Natural killer cell (primary cell): ENCODE measurements at places on chromosomes 2 and 18.

- no peaks in the 10 kb centered on the region for H3K27me3 ChIP-seq
- peaks cover 80% of the 10 kb centered on the region for H3K4me1 ChIP-seq
- H3K4me3 ChIP-seq = no peak overlapping the region
- H3K27ac ChIP-seq = peak overlapping the region; percentile 60
Measured at GRCh38 chr2:16653083-16653375, 12.6 kb downstream of the CYRIA start.

- peaks cover 3% of the 10 kb centered on the region for H3K27me3 ChIP-seq
- DNase-seq = peak; percentile 36
- peak overlapping the region; percentile 56 for H3K4me3 ChIP-seq
- H3K36me3 ChIP-seq = no peaks in the 10 kb centered on the region
- H3K4me1 ChIP-seq = peaks cover 56% of the 10 kb centered on the region
- H3K27ac ChIP-seq = peak overlapping the region; percentile 49
Measured at GRCh38 chr2:10120877-10121574, 1.5 kb upstream of the RRM2 start.

GRCh38 chr2:217386041-217386440 lies 526.2 kb upstream of the TNP1 start:
- no peaks in the 10 kb centered on the region for H3K27me3 ChIP-seq
- no peak overlapping the region for H3K27ac ChIP-seq
- H3K36me3 ChIP-seq = no peaks in the 10 kb centered on the region
- DNase-seq = no peak
- H3K4me3 ChIP-seq = no peak overlapping the region

GRCh38 chr2:41329040-41329439 lies 718.8 kb upstream of the PKDCC start:
- DNase-seq = no peak
- H3K4me1 ChIP-seq = no peaks in the 10 kb centered on the region
- H3K27ac ChIP-seq = no peak overlapping the region

DNA sequence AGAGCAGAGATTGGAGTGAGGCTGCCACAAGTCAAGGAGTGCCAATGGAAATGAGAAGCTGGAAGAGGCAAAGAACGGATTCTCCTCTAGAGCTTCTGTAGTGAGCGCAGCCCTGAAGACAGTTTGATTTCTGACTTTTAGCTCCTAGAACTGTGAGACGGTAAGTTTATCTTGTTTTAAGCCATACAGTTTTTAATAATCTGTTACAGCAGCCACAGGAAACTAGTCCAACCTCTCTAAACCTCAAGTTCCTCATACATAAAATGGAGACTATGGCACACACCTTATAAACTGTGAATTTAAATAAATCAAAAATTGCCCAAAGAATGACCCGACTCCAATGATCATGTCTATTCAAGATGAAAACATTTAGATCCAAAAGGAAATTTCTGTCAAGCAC lies 596.5 kb downstream of the BCL11A start:
- DNase-seq = no peak
- no peaks in the 10 kb centered on the region for H3K4me1 ChIP-seq
- H3K36me3 ChIP-seq = no peaks in the 10 kb centered on the region
- no peaks in the 10 kb centered on the region for H3K27me3 ChIP-seq

DNA sequence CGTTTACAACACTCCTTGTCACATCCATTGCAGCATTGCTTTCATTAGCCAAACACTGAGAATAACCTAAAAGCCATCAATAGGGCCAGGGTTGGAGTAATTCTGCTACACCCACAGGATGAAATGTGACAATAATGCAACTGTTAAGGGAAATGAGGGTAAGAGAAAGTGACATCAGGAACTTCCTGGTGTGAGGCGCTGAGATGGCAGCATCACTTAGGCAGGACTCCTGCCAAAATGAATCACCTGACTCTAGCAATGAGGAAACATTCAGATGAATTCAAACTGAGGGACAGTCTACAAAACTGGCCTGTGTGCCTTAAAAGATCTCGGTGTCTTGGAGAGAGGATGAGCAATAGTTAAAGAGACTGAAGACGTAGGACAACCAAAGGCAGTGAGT lies 115.6 kb upstream of the AGAP1 start:
- no peaks in the 10 kb centered on the region for H3K36me3 ChIP-seq
- H3K4me3 ChIP-seq = no peak overlapping the region
- H3K27ac ChIP-seq = no peak overlapping the region
- no peaks in the 10 kb centered on the region for H3K27me3 ChIP-seq
- H3K4me1 ChIP-seq = no peaks in the 10 kb centered on the region

GRCh38 chr2:240644859-240645301 lies 19.6 kb downstream of the GPR35 start:
- H3K4me1 ChIP-seq = peaks cover 6% of the 10 kb centered on the region
- DNase-seq = no peak
- H3K27me3 ChIP-seq = no peaks in the 10 kb centered on the region
- no peaks in the 10 kb centered on the region for H3K36me3 ChIP-seq
- no peak overlapping the region for H3K27ac ChIP-seq

- no peak overlapping the region for H3K27ac ChIP-seq
- no peaks in the 10 kb centered on the region for H3K27me3 ChIP-seq
- no peak for DNase-seq
Measured at GRCh38 chr2:165776013-165776412, 18.0 kb downstream of the GALNT3 start.

- no peaks in the 10 kb centered on the region for H3K36me3 ChIP-seq
- no peak overlapping the region for H3K27ac ChIP-seq
- DNase-seq = no peak
- H3K27me3 ChIP-seq = no peaks in the 10 kb centered on the region
- H3K4me1 ChIP-seq = peaks cover 17% of the 10 kb centered on the region
Measured at GRCh38 chr2:96409081-96409819, 73.7 kb downstream of the NCAPH start.

DNA sequence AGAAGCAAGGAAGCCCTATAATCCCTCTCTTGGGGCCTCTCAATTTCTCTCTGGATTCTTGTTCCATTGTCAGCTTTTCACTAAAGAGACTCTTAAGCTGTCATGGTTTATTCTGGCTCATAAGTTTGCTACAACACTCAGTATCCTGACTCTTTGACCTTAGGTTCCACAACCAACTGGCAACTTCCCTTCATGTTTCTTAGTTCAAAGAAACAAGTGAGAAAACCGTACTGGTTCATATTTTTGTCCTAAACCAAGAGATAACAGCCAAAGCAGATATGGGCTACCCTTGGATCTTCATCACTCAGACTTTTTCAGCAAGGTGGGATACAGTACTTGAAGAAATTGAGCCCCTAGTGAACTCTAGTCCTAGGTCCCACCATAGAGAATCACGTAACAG lies 109.9 kb upstream of the CRIM1 start:
- peak overlapping the region; percentile 44 for H3K27ac ChIP-seq
- H3K27me3 ChIP-seq = no peaks in the 10 kb centered on the region
- H3K4me1 ChIP-seq = peaks cover 38% of the 10 kb centered on the region
- H3K4me3 ChIP-seq = no peak overlapping the region

- no peaks in the 10 kb centered on the region for H3K4me1 ChIP-seq
- DNase-seq = no peak
- H3K4me3 ChIP-seq = no peak overlapping the region
- H3K36me3 ChIP-seq = no peaks in the 10 kb centered on the region
- no peak overlapping the region for H3K27ac ChIP-seq
Measured at GRCh38 chr2:19031642-19032041, 326.8 kb downstream of the OSR1 start.

DNA sequence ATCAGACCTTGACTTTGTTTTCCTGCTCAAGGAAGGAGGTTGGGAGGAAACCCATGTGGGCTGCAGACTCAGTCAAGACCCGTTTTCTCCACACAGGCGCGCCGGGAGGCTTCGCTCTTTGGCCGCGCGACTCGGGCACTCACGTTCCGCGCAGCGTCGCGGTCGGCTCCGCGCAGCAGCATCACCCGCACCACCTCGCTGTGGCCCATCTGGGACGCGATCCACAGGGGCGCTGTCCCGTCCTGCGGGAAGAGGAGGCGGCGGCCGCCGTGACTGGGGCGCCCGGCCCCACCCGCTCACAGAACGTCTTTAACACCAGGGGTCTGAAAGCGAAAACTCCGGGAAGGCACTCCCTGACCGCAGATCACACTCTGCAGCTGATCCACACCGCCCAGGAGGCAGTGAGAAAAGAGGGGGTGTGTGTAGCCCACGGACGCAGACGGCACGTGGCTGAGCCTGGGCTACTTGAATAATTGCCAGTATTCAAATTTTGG lies 33.1 kb upstream of the NPC1 start:
- H3K27me3 ChIP-seq = peaks cover 26% of the 10 kb centered on the region
- H3K36me3 ChIP-seq = no peaks in the 10 kb centered on the region
- no peak overlapping the region for H3K4me3 ChIP-seq
- peaks cover 11% of the 10 kb centered on the region for H3K4me1 ChIP-seq
- DNase-seq = peak; percentile 20
- H3K27ac ChIP-seq = no peak overlapping the region

- no peak overlapping the region for H3K4me3 ChIP-seq
- H3K27me3 ChIP-seq = no peaks in the 10 kb centered on the region
- no peak for DNase-seq
- H3K4me1 ChIP-seq = no peaks in the 10 kb centered on the region
Measured at GRCh38 chr2:21006423-21007128, 37.3 kb downstream of the APOB start.

DNA sequence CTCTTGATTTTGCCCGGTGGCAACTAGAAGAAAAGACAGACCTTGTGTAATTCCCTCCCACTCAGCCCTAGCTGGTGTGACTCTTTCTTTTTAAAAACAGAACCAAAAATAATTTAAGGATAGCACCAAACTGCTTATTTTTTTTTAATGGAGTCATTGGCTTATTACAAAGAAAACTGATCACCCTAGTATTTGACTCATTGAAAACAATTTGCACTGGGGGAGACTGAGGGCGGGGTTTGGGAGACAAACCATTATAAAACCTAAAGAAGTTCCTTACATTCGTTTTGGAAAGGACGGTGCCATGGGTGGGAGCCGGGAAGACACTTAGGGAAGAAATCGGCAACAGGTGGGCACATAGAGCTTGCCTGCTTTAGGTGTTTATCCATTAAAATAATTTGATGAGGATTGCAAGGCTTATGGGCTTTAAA lies 2.5 kb downstream of the PAX3 start:
- no peak overlapping the region for H3K27ac ChIP-seq
- no peak for DNase-seq
- H3K4me1 ChIP-seq = peaks cover 28% of the 10 kb centered on the region
- H3K36me3 ChIP-seq = no peaks in the 10 kb centered on the region
- H3K27me3 ChIP-seq = peaks cover 75% of the 10 kb centered on the region

DNA sequence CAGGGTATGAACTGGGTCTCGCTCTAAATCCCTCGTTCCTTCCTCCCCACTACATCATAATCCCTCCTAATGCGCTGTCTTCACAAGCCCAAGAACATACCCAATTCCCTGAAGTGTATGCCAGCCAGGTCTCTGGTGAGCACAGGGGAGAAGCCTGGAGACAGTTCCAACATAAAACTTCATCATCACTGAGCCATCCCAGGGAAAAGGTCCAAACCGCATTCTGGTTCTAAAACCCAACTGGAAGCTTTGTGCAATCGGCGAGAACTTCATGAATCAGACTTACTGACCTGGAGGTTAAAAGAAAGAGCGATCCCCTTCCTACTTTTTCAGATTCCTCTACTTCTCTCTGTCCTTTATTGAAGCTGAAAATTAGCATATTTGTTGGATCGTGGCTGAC lies 132.7 kb downstream of the ALPK2 start:
- no peak for DNase-seq
- no peaks in the 10 kb centered on the region for H3K36me3 ChIP-seq
- H3K27me3 ChIP-seq = no peaks in the 10 kb centered on the region
- H3K4me1 ChIP-seq = no peaks in the 10 kb centered on the region
- H3K4me3 ChIP-seq = no peak overlapping the region

DNA sequence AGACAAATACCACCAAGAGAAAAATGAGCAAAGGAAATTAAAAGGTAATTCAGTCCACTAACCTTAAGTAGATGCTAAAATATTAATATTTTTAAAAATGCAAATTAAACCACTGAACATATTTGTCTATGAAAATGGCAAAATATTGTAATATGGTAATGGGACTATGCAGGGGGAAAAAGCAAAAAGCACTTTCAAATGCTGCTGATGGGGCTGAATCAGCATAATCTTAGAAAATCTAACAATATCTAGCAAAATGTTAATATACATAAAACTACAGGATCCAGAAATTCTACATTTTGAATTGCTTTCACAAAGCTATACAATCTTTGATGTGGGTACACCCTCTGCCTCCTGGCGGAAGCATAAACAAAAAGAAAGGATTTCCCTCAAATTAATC lies 86.9 kb upstream of the DTNB start:
- DNase-seq = no peak
- H3K4me1 ChIP-seq = no peaks in the 10 kb centered on the region
- no peak overlapping the region for H3K4me3 ChIP-seq
- no peak overlapping the region for H3K27ac ChIP-seq
- peaks cover 36% of the 10 kb centered on the region for H3K36me3 ChIP-seq
- no peaks in the 10 kb centered on the region for H3K27me3 ChIP-seq

GRCh38 chr2:235255693-235256092 lies 238.2 kb upstream of the AGAP1 start:
- no peaks in the 10 kb centered on the region for H3K36me3 ChIP-seq
- no peak for DNase-seq
- H3K27ac ChIP-seq = no peak overlapping the region

GRCh38 chr2:11708106-11708505 lies 38.1 kb upstream of the NTSR2 start:
- no peak overlapping the region for H3K27ac ChIP-seq
- H3K4me3 ChIP-seq = no peak overlapping the region
- no peaks in the 10 kb centered on the region for H3K4me1 ChIP-seq
- no peaks in the 10 kb centered on the region for H3K36me3 ChIP-seq

- H3K4me3 ChIP-seq = peak overlapping the region; percentile 86
- no peaks in the 10 kb centered on the region for H3K36me3 ChIP-seq
- peak; percentile 61 for DNase-seq
- H3K27me3 ChIP-seq = no peaks in the 10 kb centered on the region
- peaks cover 25% of the 10 kb centered on the region for H3K4me1 ChIP-seq
Measured at GRCh38 chr2:9423922-9424272, 443 bp downstream of the CPSF3 start.

- DNase-seq = no peak
- no peak overlapping the region for H3K4me3 ChIP-seq
- peaks cover 3% of the 10 kb centered on the region for H3K4me1 ChIP-seq
- H3K27me3 ChIP-seq = no peaks in the 10 kb centered on the region
- H3K27ac ChIP-seq = no peak overlapping the region
Measured at GRCh38 chr2:206996556-206997065, 57.3 kb downstream of the CPO start.

GRCh38 chr2:213147538-213147937 lies 3.9 kb downstream of the IKZF2 start:
- no peaks in the 10 kb centered on the region for H3K36me3 ChIP-seq
- H3K4me3 ChIP-seq = peak overlapping the region; percentile 91
- no peaks in the 10 kb centered on the region for H3K27me3 ChIP-seq
- H3K4me1 ChIP-seq = no peaks in the 10 kb centered on the region
- peak overlapping the region; percentile 79 for H3K27ac ChIP-seq
